Metanephros (tissue), 2 donors: ENCODE measurements at places on chromosomes 12 and 14. TPM values are rescaled to one million over a fixed set of nuclear protein-coding genes. Genes with fewer than 3 reads are reported as not detected.

The AQP2 gene
- 339 TPM for total RNA-seq

The ASCL1 gene
- 0.23 TPM for total RNA-seq

The IL23A gene
- not detected for total RNA-seq

The CLEC7A gene
- 4.7 TPM for total RNA-seq

The RASSF8 gene
- 46.0 TPM for total RNA-seq

The HAL gene
- total RNA-seq = 1.7 TPM
